ENCODE measurements at places on chromosomes 16 and 17. TPM values are rescaled to one million over a fixed set of nuclear protein-coding genes. Genes with fewer than 3 reads are reported as not detected.

The RPGRIP1L gene
- 23.0 TPM for polyA plus RNA-seq

The RHBDF1 gene
- 15.9 TPM for polyA plus RNA-seq

The OTOA gene
- polyA plus RNA-seq, result 19.7 TPM

The C17orf100 gene
- 12.4 TPM for polyA plus RNA-seq

- H3K36me3 ChIP-seq, result no peaks in the 10 kb centered on the region
- no peak for DNase-seq
- H3K27ac ChIP-seq, result no peak overlapping the region
- no peak overlapping the region for H3K4me3 ChIP-seq
Measured at GRCh38 chr16:53984936-53985335, 281.0 kb downstream of the FTO start.

DNA sequence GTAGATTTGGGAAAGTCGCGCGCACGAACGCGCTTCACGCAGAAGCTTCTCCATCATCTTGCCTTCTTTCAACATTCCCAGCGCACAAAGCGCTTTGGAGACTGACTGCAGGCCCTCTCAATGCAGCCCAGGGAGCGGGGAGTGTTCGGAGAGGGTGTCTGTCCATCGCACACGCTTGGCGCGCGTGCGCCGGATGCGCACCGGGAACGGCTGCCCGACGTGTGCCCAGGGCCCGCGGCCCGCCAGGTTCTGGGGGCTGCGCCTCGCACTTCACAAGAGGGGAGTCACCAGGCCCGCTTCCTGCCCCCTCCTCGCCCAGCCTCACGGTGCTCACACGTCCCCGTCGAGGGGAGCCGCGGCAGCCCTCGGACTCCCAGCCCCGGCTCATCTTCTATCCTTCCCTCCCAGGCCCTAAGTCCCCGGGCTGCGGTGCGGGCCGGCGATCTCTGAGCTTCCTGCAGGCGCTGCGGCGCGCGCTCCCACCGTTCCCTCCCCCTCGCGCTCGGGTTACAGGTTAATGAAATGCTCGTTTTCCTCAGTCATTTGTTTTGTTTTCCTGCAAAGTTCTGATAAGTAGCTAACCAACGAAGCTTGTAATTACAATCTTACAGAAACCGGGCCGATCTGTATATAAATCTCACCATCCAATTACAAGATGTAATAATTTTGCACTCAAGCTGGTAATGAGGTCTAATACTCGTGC is 2.8 kb upstream of the IRX3 start:
- H3K4me1 ChIP-seq, result peaks cover 13% of the 10 kb centered on the region
- H3K4me3 ChIP-seq, result no peak overlapping the region
- H3K27ac ChIP-seq, result no peak overlapping the region
- no peak for DNase-seq
- H3K27me3 ChIP-seq, result no peaks in the 10 kb centered on the region

- no peaks in the 10 kb centered on the region for H3K27me3 ChIP-seq
- DNase-seq, result no peak
- peaks cover 15% of the 10 kb centered on the region for H3K4me1 ChIP-seq
- H3K27ac ChIP-seq, result no peak overlapping the region
Measured at GRCh38 chr17:57463103-57463885, 207.0 kb downstream of the MSI2 start.

- H3K27me3 ChIP-seq, result no peaks in the 10 kb centered on the region
- H3K4me3 ChIP-seq, result no peak overlapping the region
- no peak for DNase-seq
Measured at GRCh38 chr17:71176928-71177443, 943.8 kb upstream of the SOX9 start.

DNA sequence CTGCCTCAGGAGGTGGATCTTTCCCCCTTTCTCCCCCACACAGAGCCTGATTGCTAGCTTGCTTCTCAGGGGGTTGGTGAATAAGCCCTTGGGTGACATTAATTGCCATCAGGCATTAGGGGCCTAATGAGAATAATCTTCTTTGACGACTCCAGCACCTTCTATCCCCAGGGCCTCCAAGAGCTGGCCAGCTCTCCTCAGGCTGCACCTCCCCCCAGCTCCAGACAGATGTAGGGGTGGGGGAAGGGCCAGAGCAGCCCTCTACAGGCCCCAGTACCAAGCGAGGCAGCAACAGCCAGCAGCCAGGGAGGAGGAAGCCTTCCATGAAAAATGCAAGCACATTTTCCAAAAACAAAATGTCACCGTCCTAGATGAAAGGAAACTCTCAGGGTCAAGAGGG is 1.4 kb upstream of the TMEM132E start:
- H3K27ac ChIP-seq, result no peak overlapping the region
- no peak overlapping the region for H3K4me3 ChIP-seq
- DNase-seq, result no peak
- H3K27me3 ChIP-seq, result no peaks in the 10 kb centered on the region

GRCh38 chr17:77148940-77149510 is 8.3 kb downstream of the SEC14L1 start:
- H3K27ac ChIP-seq, result peak overlapping the region; percentile 95
- no peaks in the 10 kb centered on the region for H3K36me3 ChIP-seq
- H3K4me1 ChIP-seq, result peaks cover 68% of the 10 kb centered on the region
- H3K27me3 ChIP-seq, result no peaks in the 10 kb centered on the region
- no peak overlapping the region for H3K4me3 ChIP-seq
